Vagina (tissue), 2 donors: ENCODE measurements at places on chromosomes 4 and X. TPM values are rescaled to one million over a fixed set of nuclear protein-coding genes. Genes with fewer than 3 reads are reported as not detected.

DNA sequence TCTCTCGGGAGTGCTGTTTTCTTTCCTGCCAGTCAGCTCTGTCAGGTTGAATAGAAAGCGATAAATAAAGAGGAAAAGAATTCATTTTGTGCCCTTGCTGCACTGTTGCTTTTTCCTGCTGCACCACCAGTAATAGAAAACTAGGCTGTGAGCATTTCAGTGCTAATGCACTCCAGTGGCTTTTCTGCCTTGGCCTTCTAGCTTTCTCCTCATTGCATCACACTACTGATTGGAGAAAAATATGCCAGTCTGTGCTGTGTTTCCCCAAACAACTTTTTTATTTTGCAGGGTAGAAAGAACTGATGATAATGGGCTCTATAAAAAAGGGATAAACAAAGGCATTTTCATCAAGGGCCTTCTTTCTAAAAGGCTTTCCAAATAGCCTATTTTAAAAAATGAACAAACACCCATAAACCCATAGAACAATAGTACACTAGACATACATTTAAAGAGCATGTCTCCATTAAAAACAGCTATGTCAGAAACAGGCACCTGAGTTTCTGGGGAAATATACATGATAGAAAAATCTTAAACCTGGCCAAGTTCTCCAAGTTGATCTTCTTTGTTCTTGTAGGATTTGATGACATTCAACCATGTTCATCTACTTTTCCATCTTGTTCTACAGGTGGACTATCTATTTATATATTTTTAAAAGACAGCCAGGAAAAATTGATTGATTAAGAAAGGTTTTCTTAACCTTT is 86.3 kb downstream of the GPRIN3 start:
- no peak for DNase-seq

ARHGAP24 gene
- total RNA-seq, result 40.0 TPM

DNA sequence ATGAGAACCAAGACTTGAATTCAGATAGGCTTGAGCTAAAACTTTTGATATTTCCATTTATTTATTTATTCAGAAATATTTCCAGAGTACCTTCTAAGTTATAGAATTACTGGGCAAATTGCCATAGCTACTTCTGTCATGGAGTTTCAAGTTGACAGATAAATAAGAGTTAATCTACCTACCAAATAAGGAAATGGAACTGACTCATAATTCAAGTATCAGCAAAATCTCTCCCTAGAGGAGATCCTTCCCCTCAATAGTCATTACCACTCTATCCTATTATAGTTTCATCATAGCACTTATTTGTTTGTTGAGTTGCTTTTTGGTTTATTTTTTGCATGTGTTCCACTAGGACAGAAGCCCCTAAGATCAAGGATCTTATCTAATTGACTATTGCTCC is 48.8 kb upstream of the CCSER1 start:
- no peak for DNase-seq

GRIA2 gene
- 0.49 TPM for total RNA-seq

DNA sequence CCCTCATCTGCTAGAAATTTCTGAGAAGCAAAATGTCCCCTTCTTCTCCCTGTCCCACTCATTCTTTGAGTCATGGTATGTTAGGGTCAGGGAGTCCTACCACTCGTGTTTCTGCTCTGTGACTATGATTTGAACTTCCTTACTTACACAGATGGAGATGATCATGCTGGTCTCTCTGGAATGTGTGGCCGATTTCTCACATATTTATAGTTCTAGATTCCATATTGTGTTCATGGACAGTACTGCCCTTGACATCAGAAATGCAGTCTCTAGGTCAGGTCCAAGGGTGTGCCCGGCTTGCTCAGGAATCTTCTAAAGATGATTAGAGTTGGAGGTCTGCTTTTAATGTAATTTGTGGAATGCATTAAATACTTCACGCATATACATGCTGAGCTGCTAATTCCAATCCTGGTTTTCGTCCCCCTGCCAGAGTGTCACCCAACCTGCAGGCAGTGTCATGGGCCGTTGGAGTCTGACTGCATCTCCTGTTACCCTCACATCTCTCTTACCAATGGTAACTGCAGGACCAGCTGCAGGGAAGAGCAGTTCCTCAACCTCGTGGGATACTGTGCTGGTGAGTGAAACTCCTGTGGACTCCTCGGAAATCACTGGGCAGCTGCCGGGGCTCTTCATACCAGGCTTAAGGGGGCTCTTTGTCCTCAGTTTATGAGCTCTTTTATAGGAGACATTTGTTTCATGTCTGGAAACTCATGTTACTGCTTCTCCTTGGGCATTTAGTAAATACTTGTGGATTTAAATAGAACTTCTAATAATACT is 214.1 kb upstream of the ANXA3 start:
- no peak for DNase-seq

GPM6B gene
- total RNA-seq, result 15.7 TPM

EDA2R gene
- total RNA-seq, result 1.2 TPM

DNA sequence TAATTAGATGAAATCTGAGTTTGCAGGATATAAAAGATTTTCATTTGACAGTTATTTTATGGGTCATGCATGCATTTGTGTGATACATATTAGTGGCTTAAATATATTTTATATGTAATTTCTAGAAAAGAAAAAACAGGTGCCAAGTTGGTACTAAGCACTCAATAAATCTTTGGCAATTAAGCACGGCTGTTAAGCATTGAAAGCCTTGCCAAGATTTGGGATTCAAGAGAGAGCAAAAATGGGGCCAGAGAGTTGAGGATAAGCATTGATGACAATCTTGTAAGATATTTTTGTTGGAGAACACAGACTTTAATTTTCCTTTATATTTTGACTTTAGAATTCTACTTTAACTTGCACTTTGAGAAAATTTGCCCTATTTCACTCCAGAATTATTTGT is 249.8 kb upstream of the MAD2L1 start:
- DNase-seq, result no peak

- DNase-seq, result no peak
Observed at GRCh38 chr4:161285461-161285860, 878.3 kb downstream of the FSTL5 start.

GRCh38 chr4:117908306-117909207 is 125.7 kb upstream of the NDST3 start:
- DNase-seq, result no peak

RHOXF2 gene
- total RNA-seq, result not detected

FHDC1 gene
- total RNA-seq, result 6.4 TPM

ANAPC10 gene
- 17.4 TPM for total RNA-seq

FAM149A gene
- 9.8 TPM for total RNA-seq

CNOT6L gene
- 22.1 TPM for total RNA-seq

- no peak for DNase-seq
Observed at GRCh38 chr4:90099812-90100211, 27.4 kb upstream of the CCSER1 start.

TRIML2 gene
- total RNA-seq, result not detected

DNA sequence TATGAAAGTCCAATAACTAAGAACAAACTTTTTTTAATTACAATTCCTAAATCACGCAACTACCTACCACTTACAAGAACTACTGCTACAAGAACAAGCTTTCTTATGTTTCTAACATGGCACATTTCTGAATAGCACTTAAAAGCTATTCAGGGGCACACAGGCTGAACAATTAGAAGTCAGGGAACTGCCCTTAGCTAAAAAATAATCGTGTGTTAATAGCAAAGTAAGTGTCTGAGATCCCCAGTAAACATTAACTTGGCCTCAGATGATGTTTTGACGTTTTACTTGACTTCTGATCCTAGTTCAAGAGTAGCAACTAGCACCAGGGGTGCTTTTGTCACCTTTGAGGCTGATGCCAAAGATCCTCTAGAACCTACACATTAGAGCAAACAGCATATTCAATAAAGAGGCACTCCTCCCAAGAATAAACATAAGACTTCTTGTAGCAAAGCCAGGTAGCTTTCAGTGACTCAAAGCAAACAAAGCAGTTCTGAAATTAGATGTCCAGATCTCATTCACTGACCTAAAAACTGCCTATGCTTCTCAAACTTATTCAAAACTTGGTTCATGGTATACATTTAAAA is 16.2 kb downstream of the SPOCK3 start:
- no peak for DNase-seq

EGF gene
- 0.74 TPM for total RNA-seq

- DNase-seq, result no peak
Observed at GRCh38 chr4:20337261-20337664, 85.6 kb downstream of the SLIT2 start.

REELD1 gene
- total RNA-seq, result 0.74 TPM

DNA sequence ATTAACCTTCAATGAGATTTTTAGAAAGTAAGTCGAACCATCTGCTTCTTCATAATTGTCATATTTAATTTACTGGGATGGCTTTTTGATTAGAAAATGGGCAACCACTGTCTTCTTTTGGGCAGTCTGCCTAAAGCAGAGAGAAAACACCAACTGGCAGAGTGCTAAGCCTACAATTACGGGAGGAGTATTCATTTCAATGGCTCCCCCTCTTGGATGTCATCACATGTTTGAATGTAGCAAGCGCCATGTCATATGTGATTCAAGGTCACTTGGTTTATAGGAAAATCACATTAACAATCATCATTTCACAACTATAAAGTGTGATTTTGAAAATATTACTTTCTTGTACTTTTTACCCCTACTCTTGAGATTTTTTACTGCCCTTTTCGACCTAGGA is 261.9 kb downstream of the FRMPD4 start:
- DNase-seq, result no peak

GRCh38 chrX:139930916-139931645 is 1.8 kb downstream of the ATP11C start:
- DNase-seq, result no peak

GRCh38 chr4:94349193-94349592 is 6.6 kb upstream of the HPGDS start:
- no peak for DNase-seq

DNA sequence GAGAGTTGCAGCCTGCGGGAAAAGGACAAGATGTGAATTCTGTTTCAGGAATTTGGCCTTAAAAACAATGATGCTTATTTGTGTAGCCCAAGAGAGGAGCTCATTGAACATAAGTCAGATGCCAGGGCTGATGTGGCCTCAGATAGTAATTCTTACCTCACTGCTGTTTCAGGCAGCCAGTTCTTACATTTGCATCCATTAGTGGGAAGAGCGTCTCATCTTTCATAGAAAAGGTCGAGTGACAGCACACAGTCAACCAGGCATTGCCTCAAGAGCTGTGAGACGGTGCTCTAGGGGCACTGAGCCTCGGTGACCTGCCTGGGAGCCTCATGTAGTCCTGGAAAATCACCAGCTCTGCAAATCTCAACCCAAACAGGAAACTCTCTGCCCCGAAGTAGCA is 174.9 kb upstream of the FRG1 start:
- DNase-seq, result no peak

DNA sequence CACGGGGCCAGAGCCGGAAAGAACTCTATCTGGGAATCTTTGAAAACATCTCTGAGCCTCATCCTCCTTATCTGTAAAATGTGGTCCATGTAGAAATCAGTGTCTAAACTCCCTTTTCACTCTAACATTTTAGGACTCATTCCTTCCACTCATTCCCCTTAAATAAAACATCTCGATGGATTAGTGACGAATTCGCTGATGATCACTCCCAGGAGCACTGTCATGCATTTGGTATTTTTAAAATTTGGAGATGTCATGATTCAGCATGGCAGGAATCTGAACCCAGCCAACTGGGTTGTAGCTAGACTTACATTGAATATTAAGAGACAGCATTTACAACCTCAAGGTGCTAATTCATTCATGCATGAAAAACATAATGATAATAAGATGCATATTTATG is 88.1 kb downstream of the SPANXN3 start:
- no peak for DNase-seq

HSFX3 gene
- total RNA-seq, result not detected

DNA sequence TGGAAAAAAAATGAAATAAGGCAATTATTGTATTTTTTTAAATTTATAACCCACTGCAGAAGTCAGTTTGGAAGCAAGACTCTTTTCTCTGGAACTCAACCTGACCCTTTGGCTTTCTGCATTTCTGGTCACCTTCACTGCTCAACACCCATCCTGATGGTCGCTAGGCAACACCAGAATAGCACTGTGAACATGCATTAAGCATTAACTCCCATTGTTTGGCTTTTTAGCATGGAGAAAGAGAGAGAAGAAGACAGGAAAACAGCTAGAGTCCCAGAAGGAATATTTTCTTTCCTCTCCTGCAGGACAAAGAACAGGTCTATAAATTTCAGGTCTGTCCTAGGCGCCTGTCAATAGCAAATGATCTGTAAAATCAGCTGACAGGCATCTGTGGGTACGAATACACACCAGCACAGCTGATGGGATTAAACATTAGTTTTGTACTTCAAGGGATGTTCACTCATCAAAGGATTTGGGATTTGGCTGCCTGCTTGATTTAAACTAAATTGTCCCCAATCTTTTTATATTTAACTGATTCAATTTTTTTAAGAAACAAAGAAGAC is 137.2 kb upstream of the ETNPPL start:
- DNase-seq, result no peak

KCND1 gene
- total RNA-seq, result 2.0 TPM

EPHA5 gene
- total RNA-seq, result 1.2 TPM

TMSB15A gene
- total RNA-seq, result not detected

GRCh38 chrX:74422576-74423288 is 1.4 kb downstream of the SLC16A2 start:
- no peak for DNase-seq

ANK2 gene
- 64.6 TPM for total RNA-seq

GLOD5 gene
- total RNA-seq, result not detected

SSX4 gene
- total RNA-seq, result not detected

GRCh38 chr4:101370663-101371210 is 23.4 kb upstream of the PPP3CA start:
- DNase-seq, result no peak

- no peak for DNase-seq
Observed at GRCh38 chrX:153818571-153819383, 11.6 kb downstream of the PDZD4 start.

ETDA gene
- total RNA-seq, result not detected

DNA sequence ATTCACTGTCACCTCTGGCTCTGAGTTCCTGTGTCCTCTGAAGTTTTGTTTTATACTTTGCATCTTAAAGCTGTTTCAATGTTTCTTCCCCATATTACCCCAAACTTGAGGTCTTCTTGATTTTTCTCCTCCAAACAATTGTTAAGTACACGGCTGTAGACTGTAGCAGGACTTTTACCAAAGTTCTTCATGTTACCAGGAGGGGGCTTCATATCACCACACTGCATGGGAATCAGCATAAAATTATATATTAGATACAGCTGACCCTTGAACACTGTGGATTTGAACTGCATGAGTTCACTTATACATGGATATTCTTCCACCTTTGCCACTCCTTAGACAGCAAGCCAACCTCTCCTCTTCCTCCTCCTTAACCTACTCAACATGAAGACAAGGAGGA is 56.6 kb downstream of the SPATA18 start:
- DNase-seq, result no peak

UCP1 gene
- total RNA-seq, result not detected

DNA sequence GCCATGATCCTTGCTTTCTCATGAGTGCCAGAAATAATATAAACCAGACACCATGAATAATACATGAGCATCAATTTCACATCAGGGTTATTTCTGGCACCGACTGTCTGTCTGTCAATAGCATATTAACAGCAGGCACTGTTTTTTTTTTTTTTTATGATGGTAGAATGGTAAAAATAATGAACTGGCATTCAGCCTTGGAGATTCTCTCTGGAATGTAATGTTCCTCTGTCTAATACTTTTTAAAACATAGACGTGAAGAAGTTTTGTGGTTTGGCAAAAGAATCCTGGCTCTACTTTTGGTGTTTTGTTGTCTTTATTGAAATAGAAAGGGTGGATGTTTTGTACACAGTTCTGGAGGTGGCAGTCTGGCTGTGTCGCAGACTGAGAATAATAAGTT is 874.6 kb upstream of the PRKX start:
- DNase-seq, result no peak

GRCh38 chrX:17021851-17022604 is 75.6 kb downstream of the REPS2 start:
- DNase-seq, result no peak

GRCh38 chr4:8067945-8068896 is 90.4 kb downstream of the ABLIM2 start:
- no peak for DNase-seq
